ELR (cell line): ENCODE measurements at places on chromosomes 6 and 20.

- DNase-seq = no peak
These were observed 116.7 kb downstream of the JPH2 start for GRCh38 chr20:44070139-44070900.

DNA sequence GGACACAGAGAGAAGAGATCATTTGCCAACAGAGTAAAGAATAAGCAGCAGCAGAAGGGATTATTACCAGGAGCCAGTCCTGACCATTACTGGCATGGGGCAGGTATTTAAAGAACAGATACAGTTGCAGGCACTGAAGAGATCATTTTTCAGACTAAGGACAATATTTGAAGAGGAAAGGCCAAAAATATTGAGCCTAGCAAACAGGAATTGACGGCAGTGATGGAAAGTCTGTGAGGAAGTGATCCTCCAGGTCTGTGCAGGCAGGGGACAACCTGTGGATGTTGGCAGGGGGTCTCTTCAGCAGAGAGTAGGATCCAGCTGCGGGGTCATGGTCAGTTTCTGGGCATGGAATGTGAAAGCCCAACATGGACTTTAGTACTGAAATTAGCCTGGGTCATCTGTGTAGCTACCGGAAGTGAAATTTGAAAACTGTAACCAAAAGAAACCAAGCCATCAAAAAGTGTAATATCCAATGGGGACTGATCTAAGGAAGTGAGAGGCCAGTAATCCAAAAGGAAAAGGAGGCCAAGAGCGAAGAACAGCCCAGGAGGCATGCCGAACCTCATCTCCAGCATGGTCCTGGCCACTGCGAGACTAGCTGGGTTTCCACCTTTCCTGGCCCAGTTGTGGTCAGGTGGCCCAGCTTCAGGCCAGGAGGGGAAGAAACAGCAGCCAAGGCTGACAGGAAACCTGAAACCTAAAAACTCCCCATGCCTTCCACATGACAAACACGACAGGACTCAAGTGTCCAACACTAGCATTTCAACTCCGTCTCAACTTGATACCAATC lies 115.1 kb upstream of the TNFAIP3 start:
- DNase-seq = no peak

DNA sequence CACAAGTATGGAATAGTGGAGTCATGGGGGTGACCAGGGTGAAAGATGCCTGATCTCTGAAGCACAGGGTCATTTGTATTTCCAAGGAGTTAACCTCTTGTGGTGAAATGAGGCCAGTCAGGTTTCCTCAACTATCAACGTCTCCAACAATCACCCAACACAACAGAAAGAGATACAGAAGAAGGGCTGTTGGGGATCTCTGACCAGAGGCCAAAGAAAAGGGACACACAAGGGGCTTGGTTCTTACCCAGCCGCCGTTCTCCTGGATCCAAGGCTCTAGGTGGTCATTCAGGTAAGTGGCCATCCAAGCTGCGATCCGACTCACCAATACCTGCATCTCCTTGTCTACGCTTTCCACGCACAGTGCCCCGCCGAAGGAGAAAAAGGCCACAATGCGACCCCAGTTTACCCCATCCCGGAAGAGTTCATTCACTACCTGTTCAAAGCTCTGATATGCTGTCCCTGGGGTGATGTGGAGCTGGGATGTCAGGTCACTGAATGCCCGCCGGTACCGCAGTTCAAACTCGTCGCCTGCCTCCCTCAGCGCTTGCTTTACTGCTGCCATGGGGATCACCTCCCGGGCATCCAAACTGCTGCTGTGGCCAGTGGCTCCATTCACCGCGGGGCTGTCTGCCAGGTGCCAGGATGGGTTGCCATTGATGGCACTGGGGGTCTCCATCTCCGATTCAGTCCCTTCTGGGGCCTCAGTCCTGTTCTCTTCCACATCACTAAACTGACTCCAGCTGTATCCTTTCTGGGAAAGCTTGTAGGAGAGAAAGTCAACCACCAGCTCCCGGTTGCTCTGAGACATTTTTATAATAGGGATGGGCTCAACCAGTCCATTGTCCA lies 1.0 kb downstream of the BCL2L1 start:
- DNase-seq = no peak

DNA sequence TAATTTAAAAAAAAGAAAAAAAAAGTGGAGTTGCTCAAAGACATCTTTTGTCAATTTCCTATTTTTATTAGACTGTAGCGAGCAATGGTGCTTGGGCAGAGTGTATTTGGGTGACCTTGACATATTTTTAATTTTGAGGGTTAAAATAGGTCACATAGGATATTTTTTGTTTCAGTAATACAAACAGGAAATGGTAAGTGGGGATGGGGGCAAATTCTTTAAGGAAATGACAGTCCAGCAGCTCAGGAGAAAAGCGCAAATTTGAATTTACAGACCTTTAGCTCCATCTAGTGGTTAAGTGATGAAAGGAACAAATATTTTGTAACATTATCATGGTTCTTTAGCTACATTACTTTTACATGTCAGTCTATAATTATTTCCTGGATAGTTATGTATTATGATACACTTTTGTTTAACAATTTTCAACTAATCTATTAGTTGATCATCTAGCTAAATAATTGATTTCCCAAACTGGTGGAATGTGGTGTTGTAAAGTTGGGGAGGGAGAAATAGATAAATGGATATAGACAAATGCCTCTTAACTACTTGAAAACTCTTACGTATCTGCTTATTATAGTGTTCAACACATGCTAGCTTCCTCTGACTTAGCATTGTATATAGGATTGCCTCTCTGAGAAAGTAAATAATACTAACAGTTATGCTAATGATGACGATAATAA lies 10.0 kb downstream of the CITED2 start:
- peak; percentile 71 for DNase-seq

GRCh38 chr20:32018269-32019155 lies 8.3 kb downstream of the CCM2L start:
- DNase-seq = peak; percentile 30

GRCh38 chr6:47579040-47579439 lies 101.5 kb downstream of the CD2AP start:
- DNase-seq = no peak

- DNase-seq = peak; percentile 64
These were observed 22.9 kb downstream of the DEK start for GRCh38 chr6:18241208-18242038.
